ENCODE measurements at places on chromosomes 7 and 10.

GRCh38 chr7:144659211-144659610 lies 176.6 kb downstream of the TPK1 start:
- DNase-seq, result no peak

GRCh38 chr10:120980279-120981255 lies 129.4 kb downstream of the WDR11 start:
- DNase-seq, result no peak

DNA sequence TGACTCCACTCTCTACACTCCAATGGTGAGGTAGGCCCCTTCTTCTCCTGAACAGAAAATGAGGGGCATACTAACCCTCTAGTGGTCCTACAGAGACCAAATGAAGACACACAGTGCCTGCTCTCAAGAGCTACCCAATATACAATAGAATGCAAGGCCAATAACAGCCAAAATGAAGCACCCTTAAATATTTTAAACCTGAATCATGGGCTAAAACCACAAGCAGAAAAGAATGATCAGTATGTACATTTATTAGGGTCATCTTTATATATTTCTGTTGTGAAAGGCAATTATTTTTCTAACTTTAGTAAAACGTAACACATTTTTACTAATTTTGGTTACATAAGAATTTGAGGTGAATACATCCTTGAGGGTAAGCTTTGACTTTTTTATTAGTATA lies 49.9 kb upstream of the COL1A2 start:
- no peak for DNase-seq

DNA sequence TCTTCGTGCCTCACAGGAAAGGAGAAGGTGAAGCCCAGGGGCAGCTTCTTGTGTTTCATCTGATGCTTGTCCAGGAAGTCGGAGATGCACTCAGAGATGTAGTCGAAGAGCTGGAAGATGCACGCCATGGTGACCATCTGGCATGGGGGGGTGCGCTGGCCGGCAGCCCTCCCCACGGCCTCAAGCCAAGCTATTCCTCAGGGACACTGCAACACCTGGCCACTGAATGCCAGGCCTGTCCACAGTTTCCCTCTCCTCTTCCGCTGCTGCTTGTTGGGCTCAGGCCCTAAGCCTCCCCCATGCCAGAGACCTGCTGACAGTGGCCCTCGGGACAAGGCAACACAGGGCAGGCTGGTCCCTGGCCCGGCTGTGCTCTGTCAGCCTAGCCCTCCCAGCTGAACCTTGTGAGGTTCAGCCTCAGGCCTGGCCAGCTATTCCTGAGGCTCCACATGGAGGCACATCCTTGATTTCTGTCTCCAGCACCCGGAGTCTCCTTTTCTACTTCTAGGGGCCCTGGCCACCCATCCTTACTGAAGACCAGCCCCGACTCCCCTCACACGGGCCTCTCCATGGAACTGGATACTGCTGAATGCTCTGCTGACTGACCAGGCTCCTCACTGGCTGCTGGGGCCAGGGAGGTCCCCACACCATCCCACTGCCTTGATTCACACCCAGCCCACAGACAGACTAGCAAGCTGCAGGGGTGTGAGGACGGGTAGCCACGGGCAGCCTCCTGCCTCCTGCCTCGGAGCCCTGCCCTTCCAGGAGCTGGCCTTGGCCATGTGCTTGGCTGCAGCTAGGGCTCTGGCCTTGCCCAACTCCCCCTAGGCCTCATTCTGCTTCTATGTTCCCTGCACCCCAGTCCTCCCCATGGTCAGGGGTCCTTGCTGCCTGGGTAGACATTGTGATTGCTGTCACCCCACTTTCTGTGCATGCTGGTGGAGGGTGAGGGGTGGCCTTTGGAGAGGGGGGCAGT lies 10.1 kb upstream of the MYL7 start:
- DNase-seq, result no peak

DNA sequence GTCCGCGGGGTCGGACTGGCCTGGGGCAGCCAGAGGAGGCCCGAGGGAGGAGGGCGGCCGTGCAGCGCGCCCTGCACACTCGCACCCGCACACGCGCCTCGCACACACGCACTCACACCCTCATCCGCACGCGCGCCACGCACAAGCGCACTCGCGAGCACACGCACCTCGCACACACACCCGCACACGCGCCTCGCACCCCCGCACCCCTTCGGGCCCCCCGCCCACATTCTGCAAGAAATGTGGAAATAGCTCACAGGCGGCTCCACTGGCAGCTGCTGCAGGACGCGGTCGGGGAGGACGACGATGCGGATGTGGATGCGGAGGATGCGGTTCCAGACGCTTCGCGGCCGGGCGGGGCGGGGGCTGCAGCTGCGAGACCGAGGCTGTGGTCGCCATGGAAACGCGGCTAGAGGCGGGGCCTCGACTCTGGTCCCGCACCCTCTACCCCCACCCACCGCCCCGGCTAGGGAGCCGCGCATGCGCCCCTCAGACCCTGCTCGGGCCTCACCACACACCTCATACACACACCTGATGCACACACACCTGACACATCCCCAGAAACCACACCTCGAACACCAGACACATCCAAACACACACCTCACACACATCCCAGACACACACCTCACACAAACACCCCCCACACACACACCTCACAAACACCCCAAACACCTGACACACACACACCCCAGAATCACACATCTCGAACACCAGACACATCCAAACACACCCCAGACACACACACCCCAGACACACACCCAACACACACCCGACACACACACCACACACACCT lies at the start of gene CALY:
Gene CALY (minus strand): TSS at position 320 of the 793 bp plus-strand sequence. CDS start 7,907 bp downstream, outside the sequence.
- peak; percentile 76 for DNase-seq

- DNase-seq, result no peak
Measured at GRCh38 chr10:87974769-87975168, 111.3 kb downstream of the PTEN start.

DNA sequence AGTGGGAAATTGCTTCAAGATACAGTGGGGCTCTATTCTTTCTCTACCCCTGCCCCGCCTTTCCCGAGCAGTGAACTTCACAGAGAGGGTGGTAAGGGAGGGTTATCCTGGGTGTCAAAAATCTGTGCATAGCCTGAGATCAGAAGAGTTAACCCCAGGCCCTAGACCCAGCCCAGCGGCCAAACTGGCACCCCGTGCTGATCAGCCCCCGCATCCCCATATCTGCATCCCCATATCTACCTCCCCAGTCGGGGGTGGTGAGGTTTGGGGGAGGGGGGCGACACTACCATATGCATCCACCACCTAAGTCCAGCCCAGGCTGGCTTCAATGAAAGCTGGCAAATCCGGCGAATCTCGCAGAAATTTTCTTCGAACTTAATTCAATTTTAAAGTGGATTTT lies 7.0 kb upstream of the DLX6 start:
- DNase-seq, result no peak

- no peak for DNase-seq
Measured at GRCh38 chr10:9285690-9286089, 1231.2 kb downstream of the GATA3 start.

DNA sequence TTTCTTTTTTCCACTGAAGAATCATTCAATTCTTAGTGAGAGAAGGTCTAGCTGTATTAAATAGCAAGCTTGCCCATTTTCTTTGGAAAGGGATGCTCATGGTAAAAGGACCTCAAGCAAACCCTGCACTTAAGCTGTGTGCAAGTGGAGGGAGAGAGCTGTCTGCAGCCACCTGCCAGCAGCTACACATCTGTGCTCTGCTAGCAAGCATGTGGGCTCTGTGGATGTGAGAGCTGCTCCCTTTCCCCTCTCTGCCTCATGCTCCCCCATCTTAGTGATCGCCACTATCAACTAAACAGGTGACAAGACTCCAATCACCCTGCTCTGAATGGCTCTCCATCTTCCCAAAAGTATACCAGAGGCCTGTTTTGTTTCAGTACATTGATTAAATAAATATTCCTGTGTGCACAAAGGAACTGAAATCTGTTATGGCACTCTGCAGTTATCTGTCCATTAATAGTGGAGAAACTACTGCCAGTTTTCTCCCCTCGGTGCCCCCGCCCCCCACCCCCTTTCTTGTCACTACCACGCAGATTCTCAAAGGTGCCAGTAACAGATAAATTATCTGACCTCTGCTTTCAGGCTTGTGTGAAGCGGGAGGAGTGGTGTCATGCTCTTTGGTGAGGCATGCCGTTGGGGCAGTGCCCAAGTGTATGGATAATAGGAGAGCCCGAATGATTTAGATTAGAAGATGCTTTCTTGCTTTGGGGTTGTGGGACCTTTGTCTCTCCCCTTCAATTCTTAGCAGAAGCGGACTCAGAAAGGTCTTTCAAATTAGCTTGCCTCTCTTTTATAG lies 26.4 kb downstream of the AUTS2 start:
- DNase-seq, result no peak

DNA sequence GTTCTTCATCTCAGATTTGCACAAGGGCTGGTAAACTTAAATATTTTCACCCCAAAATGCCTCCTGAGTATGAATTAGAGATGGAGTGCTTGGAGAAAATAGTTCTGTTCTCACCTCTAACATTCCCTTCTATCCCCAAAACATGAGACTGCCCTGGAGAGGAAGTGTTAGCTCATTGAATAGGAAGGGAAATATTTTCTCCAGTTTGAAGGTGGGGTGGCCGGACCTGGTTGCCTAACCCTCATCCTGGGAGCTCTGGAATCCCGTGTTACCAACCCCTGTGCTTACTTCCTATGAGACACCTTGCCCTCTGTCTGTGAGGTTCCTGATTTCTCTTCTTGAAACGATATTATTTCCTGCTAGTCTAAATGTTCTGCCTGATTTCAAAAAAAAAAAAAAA lies 779 bp downstream of the IFIT2 start:
- DNase-seq, result no peak

DNA sequence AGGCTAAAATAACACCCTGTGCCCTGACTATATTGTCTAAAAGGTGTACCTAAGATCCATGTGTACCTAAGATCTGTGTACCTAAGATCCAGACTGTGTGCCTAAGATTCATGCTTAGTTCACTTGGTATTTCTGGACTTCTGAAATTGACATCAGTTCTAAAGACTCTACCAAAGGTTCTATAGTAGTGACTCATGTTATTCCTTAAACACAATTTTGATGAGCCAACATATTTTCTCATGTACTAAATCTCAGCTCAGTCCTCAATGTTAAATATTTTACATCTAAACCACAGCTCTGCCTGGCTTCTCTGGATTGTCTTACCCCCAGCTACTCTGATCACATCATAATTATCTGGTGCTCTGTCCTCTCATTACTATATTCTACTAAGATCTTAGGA lies 802.3 kb upstream of the SORCS1 start:
- no peak for DNase-seq

- DNase-seq, result no peak
Measured at GRCh38 chr10:31171402-31172083, 139.9 kb upstream of the ZNF438 start.

- no peak for DNase-seq
Measured at GRCh38 chr7:92667816-92668535, 77.8 kb upstream of the FAM133B start.

DNA sequence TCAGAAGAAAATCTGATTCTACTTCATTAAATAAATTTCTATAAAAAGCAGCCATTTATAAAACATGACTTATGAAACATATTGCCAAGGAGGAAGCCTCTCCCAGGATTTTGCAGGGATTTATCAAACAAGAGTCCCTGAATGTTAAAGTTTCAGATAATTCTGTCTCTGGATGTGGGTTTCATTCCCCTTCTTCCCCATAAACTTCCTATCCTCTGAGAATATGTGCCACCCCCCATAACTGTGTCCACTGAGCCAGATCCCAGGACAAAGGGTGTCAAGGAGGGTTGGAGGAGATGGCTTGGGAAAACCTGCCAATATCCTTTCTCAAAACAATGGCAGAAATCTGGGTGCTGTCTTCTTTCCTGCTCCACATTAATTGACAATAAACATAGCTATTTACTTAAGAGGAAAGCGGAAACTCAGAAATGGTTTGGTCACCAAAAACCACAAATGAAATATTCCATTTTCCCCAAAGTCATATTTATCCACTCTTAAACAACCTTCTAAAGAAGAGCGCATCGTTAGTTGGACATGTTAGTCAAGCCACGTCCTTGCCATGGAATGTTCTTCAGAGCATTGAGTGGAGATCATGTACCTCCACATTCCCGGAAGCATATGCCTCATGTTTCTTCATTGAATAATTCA lies 54.3 kb upstream of the AKR1E2 start:
- no peak for DNase-seq

DNA sequence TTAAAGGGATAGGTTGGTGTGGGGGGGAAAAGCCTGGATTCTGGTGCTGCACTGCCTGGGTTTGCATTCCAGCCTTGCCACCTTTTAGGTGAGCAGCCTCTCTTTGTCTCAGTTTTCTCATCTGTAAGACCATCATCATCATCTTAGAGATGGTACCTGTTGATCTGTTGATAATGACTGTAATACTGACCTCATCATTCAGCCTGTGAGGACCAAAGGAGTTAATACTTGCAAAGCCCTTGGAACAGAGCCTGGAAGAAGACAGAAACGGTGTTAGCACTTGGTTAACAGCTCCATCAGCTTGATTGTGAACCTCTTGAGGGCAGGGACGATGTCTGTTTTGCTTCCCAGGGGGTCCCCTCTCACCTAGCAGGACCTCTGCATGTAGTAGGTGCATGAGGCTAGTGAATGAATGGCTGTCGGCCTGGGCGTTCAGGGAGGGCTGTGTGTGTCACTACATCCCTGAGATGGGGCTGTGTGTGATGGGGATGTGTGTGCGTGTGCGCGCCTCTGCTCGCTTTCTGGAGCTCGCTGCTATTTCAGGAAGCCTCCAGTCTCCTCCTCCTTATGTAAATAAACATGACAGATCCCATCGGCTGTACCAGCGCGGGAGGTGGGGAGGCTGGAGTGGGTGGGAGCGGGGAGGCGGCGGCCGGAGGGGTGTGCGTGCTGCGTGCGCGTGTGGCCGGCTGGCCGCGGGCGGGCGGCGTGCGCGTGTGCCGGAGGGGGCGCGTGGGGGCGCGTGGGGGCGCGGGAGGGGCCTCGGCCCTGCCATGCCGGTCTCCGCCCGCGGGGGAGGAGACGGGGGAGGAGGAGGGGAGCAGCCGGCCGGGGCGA lies 61.2 kb downstream of the NEURL1 start:
- peak; percentile 7 for DNase-seq

DNA sequence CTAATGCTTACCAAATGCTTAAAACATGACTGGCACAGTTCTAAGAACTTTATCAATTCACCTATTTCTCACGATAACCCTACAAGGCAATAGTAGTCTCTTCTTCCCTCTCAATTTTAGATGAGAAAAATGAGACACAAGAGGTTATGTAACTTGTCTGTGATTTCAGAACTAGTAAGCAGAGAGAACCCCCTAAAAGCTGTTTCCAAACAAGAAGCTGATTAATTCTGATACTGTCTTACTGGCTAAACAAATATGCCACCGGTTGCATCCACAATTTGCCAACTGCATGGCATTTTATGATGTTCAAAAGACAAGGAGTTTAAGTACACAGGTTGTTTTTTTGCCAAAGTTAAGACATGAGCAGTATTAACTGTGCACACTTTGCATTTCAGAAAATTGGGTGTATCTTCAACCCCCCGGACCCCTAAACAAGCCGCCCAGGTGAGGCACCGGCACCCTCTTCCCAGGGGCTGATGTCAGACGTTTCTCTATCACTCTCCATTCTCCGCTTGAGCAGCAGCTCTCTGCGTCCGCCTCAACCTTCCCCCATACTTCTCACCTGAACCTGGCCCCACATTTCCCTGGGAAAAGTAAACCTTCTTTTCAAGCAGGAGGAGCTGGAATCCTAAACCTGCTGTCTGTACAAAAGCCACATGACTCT lies 21.7 kb downstream of the RSU1 start:
- DNase-seq, result no peak

Measured in stimulated activated naive CD4-positive, alpha-beta T cell treated with Interleukin-2 at 50 U/mL for 16 hours (primary cell).